NAMALWA (cell line): ENCODE measurements at places on chromosomes 7 and 10.

DNA sequence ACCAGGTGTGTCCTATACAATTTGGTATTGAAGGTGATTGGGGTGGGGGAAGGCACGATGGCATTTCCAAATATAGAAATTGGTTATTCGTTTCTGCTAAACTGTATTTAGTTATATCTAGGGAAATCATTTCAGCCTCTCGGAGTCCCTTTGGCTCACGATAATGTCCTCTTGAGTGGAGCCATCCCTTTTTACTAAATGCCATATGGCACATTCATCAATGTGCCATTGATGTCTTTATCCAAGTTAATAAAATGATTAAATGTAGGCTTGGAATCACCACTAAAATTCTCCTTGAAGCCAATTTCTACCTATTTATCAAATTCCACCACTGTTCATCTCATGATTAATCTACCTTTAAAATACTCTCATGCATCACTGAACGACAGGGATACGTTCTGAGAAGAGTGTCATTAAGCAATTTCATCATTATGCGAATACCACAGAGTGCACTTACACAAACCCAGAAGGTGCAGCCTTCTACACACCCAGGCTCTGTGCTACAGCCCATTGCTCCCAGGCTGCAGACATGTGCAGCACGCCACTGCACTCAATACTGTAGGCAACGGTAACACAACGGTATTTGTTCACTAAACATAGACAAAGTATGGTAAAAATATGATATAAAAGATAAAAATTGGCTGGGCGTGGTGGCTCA is 219.2 kb upstream of the C7orf33 start:
- DNase-seq: no peak

GRCh38 chr10:96077156-96077555 is 33.8 kb downstream of the CCNJ start:
- DNase-seq: no peak

- DNase-seq: no peak
These were observed 94.7 kb downstream of the LARP4B start for GRCh38 chr10:836782-837181.

DNA sequence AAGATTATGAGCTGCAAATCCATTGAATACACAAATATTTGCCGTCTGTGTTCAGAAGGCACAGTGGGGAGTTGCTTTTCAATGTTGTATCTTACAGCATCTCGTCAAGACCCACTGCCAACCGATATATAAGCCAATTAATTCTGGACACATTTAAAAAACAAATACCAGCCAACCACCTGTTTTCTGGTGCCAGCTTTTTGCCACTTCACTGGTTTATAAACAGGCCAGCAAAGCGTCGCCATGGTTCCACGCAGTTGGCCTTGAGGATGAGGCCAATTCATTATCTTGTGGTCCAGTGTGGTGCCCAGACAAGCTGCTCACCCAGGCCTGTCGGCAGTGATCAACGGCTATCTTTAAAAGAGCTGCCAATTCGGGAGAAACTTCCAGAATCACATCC is 321.0 kb downstream of the TCERG1L start:
- DNase-seq: no peak

GRCh38 chr10:62109587-62110293 is 158.9 kb downstream of the RTKN2 start:
- peak; percentile 93 for DNase-seq

GRCh38 chr7:34081935-34082334 is 176.6 kb downstream of the BMPER start:
- no peak for DNase-seq

GRCh38 chr7:73308074-73308664 is 457 bp downstream of the NSUN5 start:
- DNase-seq: no peak

DNA sequence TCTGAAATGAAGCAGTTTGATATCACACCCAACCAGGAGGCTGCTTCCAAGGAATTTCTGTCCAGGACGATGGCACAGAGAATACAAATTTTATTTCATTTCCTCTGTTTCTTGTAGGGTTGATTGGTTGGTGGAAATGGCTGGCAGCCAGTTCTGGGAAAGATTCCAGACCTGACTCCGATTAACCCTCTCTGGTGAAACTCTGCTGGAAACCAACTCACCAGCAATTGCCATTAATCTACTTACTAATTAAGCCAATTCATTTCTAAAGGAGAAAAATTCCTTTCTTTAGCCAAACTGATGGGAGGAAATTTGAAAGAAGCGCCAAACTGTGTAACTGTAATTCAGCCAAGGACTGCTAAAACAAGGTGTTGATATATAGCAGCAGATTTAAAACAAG is 10.7 kb downstream of the PTF1A start:
- DNase-seq: no peak

- no peak for DNase-seq
These were observed 43.8 kb downstream of the DPCD start for GRCh38 chr10:101631821-101632475.

DNA sequence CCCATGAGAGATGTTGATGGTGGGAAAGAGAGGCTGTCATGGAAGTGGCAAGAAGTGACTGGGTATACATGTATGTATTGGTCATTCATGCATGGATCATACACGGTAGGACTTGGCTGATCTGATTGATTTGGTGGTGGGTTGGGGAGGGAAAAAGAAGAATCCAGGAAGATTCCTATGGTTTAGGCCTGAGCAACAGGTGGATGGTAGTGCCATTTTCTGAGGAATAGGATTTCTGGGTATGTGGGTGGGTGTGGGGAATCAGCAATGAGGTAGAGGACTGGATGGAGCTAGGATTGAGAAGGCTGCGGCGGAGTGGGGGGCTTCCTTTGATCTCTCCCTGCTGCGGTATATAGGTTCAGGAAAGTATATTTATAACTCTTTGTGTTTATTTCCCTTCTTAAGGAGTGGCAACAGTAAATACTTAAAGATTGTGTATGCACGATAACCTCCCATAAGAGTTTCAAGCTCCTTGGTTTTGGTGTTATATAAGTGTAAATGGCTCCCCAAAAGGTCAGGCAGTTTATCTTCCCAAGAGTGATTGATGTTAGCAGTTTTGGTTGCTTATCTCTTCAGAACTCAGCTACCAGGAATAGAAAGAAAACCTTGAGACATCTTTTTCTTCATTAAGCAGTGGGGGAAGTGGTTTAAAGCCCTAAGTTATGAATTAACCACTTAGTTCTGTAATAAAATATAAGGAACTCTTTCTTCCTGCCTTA is 100.1 kb downstream of the LSMEM1 start:
- no peak for DNase-seq

DNA sequence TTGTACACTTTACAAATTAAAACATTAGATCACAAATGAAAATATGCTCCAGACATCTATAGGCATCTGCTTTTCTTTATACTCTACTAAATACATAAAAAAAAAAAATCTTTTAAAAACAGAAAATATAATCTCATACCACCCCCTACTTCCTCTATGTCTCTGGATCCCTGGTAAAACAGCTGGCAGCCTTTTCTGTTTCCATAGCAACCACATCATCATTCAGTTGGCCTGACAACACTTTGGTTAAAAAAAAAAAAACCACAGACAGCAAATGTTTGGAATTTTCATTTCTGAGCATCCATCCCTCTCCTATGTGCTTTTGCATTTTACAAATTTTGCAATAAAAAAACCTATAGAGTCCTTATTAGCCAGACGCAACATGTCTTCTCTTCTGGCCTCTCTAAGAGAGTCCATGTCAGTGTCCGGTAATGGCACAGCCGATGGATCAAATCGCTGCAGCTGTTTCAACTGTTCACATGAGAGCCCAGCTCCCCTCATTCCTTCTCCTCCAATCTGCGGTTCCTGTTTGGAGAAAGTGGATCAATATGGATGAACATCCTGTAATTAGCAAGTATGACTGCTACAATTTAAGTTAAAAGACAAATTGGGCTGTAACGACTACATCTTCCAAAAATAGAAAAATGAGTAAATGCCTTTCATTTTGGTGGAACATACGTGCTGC is 105.6 kb downstream of the NSUN6 start:
- no peak for DNase-seq

- no peak for DNase-seq
These were observed 1.3 kb downstream of the TFR2 start for GRCh38 chr7:100639995-100640516.

DNA sequence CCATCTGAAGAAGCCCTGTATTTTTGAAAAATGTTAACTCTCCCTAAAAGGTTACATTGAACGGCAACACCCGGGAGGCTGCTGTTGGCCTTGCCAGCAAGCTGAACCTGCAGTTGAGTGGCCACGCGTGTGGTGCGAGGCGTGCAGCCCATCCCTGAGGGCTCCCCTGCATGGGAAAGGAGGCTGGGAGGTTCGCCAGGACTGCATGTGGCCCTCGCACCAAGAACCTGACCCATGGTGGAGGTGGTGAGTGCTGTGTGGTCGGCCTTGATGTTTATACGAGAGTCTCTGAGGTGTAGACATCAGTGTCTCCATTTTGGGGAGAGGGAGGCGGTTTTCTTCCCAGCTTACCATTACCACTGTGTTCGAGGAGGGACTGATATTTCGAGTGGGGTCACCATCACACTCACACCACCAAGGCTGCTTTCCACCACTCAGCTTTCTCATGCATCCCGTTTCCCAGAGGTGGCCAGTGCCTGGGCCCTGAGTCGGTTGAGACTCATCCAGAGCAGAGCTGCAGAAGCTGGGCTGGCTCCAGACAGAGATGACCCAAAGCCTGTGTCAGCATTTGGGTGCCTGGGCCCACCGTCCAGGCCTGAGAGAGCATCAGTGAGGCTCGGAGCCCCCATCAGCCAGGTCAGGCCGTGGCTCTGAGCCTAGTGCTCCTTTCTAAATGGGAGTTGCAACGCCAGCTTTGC is 222.6 kb downstream of the EBF3 start:
- DNase-seq: no peak

- no peak for DNase-seq
These were observed 17.2 kb downstream of the LMBR1 start for GRCh38 chr7:156875766-156876165.

- no peak for DNase-seq
These were observed 37.0 kb downstream of the KLF6 start for GRCh38 chr10:3747984-3748383.

DNA sequence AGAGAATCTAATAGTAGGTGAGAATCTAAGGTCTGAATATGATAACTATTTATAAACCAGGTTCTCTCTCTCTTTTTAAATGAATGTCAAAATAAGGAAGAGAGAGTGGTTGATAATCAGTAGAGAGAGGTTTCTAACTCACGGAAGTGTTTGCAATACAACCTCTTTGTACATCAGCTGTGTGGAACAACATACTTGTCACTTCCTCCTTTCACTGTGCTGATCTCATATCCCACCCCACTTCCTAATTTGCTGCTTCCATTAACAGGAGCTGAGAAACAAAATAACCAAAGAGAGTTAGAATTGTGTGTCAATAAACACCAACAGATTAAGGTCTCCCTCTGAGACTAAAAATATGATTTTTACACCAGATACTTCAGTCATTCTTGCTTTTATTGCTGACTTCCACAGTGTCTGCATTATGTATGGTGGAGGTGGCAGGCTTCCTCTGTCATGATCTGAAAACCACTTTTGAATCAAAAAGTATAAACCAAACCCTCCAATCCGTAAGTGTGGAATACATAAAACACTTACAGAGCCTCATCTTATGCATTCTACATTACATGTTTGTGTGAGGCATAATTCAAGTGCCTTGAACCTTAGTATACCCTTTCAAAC is 25.0 kb downstream of the CACUL1 start:
- DNase-seq: peak; percentile 75

- no peak for DNase-seq
These were observed 25.3 kb downstream of the DENND11 start for GRCh38 chr7:141676618-141677017.

- no peak for DNase-seq
These were observed 85.7 kb upstream of the COL13A1 start for GRCh38 chr10:69715899-69716606.

- no peak for DNase-seq
These were observed 41.1 kb downstream of the SIRT1 start for GRCh38 chr10:67925449-67926005.

GRCh38 chr10:121694327-121694965 is 96.2 kb upstream of the FGFR2 start:
- no peak for DNase-seq

DNA sequence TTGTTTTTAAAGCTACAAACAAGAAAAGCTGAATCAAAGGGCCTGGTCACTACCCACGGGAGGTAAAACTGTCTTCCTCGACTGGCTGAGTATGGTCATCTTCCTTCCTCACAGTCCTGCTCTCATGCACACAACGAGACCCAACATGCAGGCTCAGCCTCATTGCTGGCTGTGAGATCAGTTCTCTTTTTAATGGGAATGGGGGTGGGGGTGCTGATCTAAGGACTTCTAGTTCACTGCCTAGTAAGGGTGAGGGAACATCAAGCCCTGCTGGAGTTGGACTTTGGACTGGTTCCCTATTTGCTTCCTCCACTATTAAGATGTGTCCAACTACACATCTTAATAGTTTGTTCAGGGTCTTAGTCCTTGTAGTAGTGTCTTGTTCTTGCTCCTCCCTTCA is 48.2 kb downstream of the ABCB4 start:
- DNase-seq: no peak

DNA sequence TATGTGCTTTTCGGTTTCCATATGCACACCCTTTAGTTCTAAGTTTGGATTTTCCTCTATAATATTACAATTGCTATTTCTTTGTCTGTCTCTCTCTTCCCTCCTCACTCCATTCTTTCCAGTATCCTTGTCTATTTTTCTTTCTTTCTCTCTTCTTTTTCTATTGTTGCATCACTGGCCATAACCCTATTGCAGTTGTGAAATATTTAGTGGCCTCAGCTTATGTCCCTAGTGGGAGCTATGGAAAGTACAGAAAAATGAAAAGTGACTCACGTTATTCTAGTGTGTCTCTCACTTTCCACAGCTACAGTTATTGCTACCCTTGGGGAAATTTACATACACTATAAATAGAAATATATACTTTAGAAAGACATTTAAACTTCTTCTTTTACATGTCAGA is 59.1 kb downstream of the CNTNAP2 start:
- peak; percentile 28 for DNase-seq

DNA sequence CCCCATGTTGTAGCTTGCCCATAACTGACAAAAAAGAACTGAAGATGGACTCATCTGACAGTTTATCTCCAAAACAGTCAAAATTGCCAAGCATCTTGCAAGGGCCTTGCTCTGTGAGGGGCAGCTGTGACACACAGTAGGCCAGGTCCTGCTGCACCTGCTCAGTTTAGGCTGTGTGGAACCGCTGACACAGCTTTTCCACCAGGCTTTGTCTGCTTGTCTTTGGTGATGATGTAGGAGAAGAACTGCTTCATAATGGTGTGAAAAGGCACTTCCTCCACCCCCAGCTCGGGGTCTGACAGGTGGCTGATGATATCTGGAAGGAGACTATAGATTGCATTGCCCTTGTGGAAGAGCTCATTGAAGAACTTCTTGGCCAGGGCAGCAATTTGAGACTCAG is 92.6 kb downstream of the NPSR1 start:
- no peak for DNase-seq
